ENCODE measurements at places on chromosomes 2 and 18.

GRCh38 chr2:8535469-8535795 lies 146.4 kb upstream of the ID2 start:
- no peak for DNase-seq

- no peak for DNase-seq
Observed at GRCh38 chr2:64328756-64329155, 125.2 kb upstream of the LGALSL start.

DNA sequence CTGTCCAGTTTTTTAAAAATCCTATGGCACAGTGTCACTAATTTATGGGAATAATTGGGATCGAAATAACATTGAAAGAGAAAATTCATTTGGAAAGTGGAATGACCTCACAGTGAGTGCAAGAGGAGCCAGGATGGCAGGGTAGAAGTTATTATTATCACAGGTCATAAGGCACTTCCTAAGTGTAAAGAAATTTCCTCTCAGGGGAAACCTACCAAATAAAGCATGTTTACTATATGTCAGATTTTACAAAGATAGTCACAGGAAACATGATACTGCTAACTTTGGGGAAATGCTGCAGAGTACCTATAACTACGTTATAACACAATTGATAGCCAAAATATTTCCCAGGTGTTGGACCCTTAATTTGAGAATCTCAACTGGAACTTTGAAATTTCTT lies 226.3 kb upstream of the SMAD7 start:
- no peak for DNase-seq

- DNase-seq, result no peak
Observed at GRCh38 chr18:34870555-34871310, 160.6 kb downstream of the DTNA start.

DNA sequence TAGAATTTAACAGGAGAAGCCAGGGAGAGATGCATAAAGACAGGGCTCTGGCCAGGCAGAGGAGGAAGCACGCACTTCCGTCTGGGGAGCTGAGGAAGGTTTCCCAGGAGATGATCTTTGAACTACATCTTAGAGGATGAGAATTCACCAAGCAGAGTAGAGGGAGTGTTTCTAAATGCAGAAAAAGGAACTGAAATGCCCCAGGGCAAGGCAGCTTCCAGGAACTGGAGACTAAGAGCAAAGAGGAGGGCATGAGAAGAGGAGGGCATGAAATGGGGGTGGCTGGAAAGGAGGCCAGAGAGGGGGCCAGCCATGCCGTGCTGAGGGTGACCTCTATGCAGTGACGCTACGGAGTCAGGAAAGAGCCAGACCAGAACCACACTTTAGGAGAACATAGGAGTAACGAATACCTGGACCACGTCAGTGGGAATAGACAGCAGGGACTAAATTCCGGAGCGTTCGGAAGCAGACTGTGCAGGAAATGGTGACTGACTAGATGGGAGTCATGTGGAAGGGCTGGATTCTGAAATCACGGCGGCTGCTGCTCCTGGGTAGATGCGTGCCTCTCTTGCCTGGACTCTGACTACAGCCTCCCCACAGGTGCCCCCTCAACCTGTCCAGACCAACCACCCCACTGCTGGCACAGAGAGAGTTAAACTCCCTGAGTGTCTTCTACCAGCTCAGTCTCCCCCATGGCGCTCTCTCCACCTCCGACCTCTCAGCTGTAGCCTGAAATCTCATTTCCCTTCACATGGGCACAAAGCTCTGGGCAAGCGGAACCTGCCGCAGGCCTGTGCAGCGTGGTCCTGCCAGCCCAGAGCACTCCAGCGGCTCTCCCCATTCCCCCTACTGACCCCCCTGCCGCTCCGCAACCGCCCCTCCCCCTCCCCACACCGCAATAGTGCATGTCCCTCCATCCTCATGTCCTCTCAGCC lies 87.0 kb upstream of the RTN4 start:
- no peak for DNase-seq

GRCh38 chr18:36780748-36781147 lies 48.1 kb downstream of the TPGS2 start:
- no peak for DNase-seq

DNA sequence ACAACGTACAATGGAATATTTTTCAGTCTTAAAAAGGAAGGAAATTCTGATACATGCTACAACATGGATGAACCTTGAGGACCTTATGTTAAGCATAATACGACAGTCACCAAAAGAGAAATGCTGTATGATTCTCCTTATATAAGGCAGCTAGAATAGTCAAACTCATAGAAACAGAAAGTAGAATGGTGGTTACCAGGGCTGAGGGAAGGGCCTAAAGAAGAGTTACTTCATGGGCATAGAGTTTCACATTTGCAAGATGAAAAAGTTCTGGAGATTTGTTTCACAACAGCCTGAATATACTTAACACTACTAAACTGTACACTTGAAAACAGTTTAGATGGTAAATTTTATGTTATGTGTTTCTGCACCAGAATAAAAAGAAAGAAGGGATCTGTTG lies 113.3 kb downstream of the GALNT1 start:
- no peak for DNase-seq

GRCh38 chr2:174717273-174717672 lies 47.0 kb downstream of the CHRNA1 start:
- no peak for DNase-seq

GRCh38 chr2:239359196-239359912 lies 41.5 kb downstream of the HDAC4 start:
- DNase-seq, result no peak

- DNase-seq, result no peak
Observed at GRCh38 chr2:201406077-201406662, 45.1 kb downstream of the TRAK2 start.

GRCh38 chr2:33498291-33498956 lies 22.0 kb downstream of the RASGRP3 start:
- no peak for DNase-seq

GRCh38 chr18:63146828-63147409 lies 172.7 kb downstream of the BCL2 start:
- no peak for DNase-seq

GRCh38 chr2:8923183-8923582 lies 80.3 kb downstream of the MBOAT2 start:
- DNase-seq, result no peak

- DNase-seq, result no peak
Observed at GRCh38 chr2:120732506-120733237, 3.0 kb upstream of the GLI2 start.

DNA sequence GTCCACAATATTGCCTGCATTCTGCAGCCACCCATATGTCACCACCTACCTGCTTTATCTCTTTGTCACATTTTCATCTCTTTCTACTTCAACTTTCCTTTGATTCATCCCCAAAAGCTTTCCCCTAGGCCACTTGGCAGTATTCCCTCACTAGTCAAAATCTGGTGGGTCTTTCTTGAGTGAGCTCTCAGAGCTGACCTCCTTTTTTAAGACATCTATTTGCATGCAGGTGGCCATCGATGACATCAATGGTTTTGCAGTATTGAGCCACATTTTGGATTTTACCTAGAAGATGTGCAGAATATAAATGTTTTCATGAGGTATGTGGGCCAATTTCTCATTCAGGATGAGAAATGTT lies 133.4 kb upstream of the REG3A start:
- no peak for DNase-seq

- DNase-seq, result no peak
Observed at GRCh38 chr2:127146071-127146725, 39.2 kb upstream of the BIN1 start.

DNA sequence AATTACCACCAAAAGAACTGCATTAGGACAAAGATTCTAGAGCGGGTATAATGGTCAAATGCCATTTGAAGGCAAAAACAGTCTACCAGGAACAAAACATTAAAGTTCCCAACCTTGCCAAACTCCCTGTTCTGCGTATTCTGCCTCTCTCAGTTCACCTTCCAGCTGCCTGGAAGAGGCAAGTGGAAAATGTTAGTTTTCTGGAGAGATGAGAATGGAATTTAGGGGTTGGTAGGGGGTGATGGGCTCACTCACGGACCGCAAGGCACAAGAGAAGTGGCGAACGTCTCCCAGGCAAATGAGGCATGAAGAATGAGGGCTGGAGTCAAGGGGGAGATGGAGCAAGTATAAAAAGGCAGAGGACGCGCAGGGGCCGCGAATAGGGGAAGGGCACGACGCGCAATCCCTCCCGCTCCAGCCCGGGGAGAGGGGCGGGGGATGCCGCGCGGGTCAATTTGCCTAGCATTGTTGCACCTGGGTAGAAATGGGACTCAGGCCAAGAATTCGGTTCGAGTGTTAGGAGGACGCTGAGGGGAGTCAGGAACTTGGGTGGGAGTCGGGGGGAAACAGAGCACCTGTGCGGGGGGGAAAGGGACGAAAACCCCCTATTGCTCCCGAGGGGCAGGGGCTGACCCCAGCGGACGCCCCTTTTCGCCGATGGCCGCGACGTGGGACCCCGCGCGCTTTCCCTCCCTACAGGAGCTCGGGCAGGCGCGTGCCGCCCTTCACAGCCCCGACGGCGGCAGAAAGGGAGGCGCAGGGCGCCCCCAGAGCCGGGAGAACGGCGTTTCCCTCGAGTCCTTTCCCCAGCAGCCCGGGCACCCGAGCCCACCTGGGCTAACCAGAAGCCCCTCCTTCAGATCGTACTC lies 573 bp downstream of the PAIP2B start:
- no peak for DNase-seq

GRCh38 chr18:5466256-5466655 lies 77.5 kb downstream of the EPB41L3 start:
- DNase-seq, result no peak

- DNase-seq, result no peak
Observed at GRCh38 chr2:1823187-1824169, 79.2 kb upstream of the PXDN start.

- DNase-seq, result no peak
Observed at GRCh38 chr2:98185801-98186200, 98.8 kb downstream of the VWA3B start.

DNA sequence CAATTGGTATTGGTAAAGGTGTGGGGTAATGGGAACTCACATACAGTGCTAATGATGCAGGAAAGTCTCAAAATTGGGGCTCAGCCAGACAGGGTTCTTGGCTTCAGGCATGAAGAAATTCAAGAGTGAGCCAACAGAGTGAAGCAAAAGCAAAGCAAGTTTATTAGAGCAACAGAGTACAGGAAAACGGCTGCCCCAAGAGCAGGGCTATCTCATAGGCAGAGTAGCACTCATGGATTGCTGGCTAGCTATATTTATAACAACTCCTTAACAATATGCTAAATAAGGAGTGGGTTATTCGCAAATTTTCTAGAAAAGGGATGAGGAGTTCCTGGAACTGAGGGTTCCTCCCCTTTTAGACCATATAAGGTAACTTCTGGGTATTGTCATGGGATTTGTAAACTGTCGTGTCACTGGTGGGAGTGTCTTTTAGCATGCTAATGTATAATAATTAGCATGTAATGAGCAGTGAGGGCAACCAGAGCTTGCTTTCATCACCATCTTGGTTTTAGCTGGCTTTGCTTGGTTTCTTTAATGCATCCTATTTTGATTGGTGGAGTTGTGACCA lies 233.8 kb upstream of the NOL4 start:
- DNase-seq, result no peak

DNA sequence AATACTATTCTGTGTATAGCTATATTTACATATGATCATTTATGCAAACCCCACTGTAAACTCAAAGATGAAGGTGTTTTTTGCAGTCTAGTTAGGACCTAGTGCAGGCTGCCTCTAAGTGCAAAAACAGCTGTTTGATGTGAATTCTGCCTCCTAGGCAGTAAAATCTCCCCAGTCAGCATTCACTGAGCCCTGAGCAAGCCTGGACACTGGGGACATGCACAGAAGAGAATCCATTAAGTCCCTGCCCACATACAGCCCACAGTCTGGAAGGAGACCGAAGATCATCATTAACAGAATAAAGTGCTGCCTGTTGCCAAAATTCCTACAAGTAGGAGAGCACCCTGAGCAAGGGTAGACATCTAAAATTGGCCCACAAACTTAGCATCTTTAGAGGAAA lies 14.4 kb upstream of the BIN1 start:
- DNase-seq, result no peak

GRCh38 chr2:68187329-68187728 lies 29.6 kb downstream of the PNO1 start:
- no peak for DNase-seq

DNA sequence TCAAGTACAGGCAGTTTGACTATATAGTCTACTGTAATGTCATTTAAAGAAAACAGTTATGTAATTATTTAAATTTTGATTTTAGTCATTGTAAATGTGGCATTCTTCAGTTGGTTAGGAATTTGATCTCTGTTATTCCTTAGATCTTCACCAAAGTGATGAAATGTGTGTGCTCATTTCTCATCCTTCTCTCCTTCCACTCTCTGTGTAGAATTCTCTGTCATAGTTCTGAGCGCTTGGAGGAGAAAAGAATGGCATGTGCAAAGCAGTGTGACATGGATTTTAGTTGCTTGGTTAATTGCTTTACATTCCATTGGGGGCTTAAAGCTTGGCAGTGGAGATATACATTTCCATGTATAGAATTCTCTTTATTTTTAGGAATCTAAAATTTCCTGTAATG lies 14.8 kb downstream of the PIK3C3 start:
- DNase-seq, result no peak

- DNase-seq, result no peak
Observed at GRCh38 chr2:129781749-129782632, 197.5 kb upstream of the RAB6C start.

GRCh38 chr2:88187038-88187676 lies 17.0 kb downstream of the THNSL2 start:
- no peak for DNase-seq

DNA sequence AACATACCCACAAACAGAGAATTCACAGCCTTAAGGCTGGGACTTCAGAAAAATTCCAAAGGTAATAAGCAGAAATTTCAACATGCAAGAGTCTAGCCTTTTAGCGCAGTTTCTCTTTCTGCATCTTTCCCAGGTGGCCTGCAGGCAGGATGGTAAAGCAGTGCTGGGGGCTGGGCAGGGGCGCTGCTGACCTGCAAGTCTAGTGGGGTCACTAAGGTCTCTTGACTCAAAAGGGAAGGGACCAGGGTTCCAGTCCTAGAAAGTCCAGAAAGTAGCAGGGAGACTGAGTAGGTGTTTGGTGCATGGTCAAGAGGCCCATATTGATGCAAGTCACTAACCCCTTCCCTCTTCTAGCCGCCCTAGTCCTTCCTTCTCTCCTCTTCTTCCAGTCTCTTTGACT lies 169.2 kb downstream of the TGIF1 start:
- no peak for DNase-seq

DNA sequence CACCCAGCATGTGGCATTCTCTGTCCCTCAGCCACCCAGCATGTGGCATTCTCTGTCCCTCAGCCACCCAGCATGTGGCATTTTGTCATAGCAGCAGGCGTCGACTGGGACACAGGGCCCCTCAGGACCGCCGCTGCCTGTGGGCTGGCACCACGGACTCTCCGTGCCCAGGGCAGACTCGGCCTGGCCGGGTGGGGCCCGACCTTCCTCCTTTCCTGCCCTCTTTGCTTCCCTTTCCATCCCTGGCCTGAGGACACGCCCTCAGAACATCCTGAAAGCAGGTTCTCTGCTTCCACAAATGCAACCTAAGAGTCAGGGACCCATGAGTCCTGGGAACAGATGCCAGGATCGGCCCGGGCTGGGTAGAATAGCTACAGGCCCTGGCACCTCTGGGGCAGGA lies 291.4 kb upstream of the SALL3 start:
- DNase-seq, result no peak

- DNase-seq, result no peak
Observed at GRCh38 chr2:69111076-69111475, 98.1 kb downstream of the ANTXR1 start.

Measured in activated naive CD4-positive, alpha-beta T cell (primary cell).